ENCODE measurements at places on chromosomes 12 and 14.

DNA sequence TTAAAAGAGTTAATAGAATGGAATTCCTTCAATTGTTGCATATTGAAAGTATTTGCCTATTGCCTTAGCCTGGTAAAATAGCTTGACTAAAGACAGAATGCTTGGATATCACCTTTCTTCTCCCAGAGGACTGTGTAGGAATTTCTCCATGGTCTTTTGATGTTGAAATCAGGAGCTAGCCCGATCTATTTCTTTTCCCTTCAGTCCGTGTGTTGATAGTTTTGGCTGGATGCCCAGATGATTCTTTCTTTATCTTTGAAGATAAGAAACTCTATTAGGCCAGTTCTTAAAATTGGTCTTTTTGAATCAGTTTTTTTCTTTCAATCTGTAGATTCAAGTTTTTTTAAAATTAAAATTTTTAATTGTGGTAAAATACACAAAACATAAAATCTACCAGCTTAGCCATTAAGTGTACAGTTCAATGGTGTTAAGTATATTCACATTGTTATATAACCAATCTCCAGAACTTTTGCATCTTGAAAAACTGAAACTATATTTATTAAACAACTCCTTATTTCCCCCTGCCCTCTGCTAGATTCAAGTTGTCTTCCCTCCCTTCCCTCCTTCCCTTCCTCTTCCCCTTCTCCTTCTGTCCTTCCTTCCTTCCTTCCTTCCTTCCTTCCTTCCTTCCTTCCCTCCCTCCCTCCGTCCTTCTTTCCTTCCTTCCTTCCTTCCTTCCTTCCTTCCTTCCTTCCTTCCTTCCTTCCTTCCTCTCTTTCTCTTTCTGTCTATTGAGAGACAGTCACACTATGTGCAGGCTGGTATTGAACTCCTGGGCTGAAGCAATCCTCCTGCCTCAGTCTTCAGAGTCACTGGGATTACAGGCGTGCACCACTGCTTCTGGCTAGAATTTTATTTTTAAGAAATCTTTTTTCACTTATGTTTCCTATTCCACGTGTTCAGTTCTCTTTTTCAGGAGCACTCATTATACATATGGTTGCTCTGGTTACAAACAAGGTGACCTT, 10.1 kb downstream of the LACRT start:
- no peak for DNase-seq

GRCh38 chr14:83556746-83557453, 1973.0 kb upstream of the FLRT2 start:
- DNase-seq = no peak

GRCh38 chr12:33205981-33206380, 233.6 kb downstream of the SYT10 start:
- no peak for DNase-seq

DNA sequence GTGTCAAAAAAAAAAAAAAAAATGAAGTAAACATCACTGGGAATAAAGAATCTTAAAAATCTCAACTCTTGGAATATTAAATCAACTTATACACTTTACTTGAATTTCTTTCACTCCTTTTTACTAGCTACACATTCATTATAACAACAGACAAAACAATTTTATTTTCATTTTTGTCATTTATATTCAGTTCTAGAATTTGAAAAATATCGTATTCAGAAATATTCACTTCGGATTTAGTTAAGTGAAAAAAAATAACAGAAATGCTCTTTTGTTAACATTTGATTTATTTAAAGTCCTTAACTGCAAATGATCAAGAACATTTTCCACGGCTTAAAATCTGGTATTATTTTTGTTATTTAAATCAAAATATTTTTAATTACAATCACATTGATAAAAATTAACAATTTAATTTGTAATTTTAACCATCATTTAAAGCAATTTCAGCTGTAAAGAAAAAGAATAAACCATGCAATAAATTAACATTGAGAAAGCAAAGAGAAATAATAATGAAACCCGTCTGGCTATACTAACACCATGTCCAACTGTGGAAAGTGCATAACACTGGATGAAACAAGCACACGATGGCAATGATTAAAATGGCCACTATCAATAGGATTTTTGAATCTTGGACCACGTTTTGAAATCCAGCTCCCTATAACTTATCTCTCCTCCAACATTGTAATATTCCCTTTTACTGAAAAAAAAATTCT, 5.2 kb downstream of the FOXA1 start:
- no peak for DNase-seq

DNA sequence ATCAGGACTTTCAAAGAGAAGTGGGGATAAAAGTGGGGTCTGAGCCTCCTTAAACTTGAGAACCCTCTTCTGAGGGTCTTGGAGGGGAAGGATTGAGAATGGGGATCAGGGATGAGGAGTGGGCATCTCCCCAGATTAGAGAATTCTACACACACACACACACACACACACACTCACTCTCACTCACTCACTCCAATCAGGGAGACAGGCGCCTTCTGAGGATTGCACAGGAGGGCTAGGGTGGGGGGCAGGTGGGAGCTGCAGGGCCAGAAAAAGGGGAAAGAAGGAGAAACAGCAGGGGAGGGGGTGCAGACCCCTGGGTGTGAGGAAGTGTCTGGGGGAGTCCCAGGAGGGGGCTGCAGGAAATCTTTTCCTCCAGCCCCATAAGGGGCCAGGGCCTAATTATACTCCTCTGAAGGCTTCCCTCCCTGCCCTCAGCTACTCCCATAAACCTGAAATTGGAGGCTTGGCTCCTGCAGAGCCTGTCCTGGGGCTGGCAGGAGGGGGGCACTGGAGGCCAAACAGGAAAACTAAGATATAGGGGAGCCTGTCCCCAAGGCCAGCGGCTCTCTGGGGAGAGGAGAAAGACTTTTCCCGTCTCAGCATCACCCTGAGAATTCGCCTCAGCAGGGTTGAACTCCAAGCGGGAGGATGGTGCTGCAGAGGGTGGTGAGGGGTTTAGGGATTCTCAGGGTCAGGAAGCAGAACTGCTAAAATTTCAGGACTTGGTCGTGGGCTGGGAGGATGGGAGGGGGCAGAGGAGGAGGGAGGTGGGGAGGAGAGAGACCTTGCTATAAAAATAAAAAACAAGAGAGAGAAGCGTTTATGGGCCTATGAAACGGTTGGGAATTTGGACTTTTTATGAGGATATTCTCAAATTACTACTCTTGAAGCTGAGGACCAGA, 1.6 kb downstream of the HOXC9 start:
- no peak for DNase-seq

DNA sequence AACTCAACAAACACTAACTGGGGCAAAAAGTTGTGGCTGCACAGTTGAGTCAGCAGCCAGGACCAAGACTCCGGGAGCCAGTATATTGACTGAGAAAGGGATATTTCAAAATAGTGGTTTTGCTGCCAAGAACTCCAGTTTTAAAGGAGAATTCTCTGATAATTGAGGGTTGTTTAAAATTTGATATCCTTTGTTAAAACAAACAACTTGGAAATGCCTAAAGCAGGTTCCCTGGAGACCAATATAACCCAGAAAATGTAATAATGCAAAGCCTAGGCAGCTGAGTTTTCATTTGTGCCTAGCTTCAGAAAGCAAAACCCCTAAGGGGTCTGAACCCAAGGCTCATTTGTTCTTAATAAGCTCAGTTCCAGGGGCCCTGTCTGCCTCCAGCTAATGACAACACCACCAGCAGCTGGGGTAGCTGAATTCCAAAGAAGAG, 311.7 kb upstream of the CCDC196 start:
- no peak for DNase-seq

DNA sequence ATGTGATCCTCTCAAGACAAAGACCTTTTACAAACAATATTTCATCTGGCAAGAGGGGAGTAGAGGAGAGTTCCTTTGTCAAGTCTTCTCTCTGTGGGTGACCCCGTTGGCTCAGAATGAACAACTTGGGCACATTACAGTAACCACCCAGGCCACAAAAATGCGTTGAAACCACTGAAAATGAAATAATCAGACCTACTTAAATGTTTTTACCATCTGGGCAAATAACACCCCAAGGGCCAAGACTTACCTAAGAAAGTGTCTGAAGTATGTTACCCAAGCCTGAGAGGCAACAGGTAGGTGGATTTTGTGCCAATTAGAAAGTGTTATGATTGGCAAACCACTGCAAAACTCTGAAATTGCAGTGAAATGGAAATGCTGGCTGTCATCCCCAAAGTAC, 1.3 kb downstream of the TC2N start:
- no peak for DNase-seq

- DNase-seq = no peak
Observed at GRCh38 chr12:78177298-78177697, 346.6 kb downstream of the NAV3 start.

DNA sequence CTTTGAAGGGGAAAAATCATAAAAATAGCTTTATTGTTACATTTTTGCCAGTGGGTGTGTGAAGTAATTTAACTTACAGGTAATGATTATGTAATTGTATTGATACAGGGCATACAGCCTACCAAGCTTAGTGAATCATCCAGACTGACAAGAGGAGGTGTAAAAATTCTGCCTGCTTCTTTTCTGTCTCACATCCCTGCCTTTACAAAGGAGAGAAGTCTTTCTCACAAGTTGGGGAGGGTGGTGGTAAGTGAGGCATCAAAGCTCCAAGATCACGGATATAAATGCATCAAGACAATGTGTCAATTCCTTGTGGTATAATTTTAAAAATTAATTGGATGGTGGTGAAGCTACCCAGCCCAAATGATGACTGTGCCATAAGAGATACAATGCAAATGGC, 39.0 kb upstream of the G2E3 start:
- no peak for DNase-seq

DNA sequence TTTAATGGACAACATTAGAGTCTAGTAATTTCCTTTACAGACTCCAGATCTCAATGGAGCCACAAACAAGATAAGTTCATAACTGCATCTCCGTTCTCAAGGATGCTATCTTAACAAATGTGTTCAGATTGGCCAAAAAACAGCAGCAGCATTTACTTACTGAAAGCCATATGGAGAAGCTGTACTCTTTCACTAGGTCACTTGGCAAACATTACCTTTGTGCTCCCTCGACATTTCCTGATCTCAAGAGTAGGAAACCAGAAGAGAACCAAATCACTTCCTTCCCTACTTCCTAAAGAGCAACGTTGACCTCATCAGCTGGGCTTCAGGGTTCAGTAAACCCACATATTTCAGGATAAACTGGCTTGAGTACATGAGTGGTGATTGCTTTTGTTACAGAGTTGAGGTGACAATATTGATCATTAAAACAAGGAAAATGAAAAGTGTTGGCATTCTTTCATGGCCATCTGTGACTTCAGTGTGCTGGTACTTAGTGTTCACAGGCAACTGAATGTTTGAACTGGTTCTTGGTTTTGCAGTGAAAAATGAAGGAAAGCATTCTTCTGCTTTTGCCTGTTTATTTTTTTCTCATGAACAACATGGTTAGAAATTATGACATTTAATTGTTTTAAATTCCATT, 449.6 kb downstream of the TMEM117 start:
- no peak for DNase-seq

DNA sequence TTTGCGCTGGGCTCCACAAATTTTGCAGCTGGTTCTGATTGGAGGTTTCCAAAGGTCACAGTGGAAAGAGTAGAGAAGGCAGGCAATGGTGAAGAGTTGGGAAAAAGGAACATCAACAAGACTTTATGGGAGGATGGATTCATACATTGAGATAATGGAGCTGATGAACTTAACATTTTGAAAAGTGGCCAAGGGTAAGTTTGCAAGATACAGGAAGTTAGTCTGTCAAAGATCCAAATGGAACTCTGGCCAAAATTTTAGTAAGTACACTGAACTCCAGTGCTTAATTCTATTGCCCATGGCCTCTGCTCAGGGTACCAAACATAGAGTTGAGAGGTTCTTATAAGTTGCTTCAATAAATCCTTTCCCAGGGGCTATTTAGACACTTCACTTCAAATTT, 15.6 kb downstream of the CCER1 start:
- DNase-seq = no peak

DNA sequence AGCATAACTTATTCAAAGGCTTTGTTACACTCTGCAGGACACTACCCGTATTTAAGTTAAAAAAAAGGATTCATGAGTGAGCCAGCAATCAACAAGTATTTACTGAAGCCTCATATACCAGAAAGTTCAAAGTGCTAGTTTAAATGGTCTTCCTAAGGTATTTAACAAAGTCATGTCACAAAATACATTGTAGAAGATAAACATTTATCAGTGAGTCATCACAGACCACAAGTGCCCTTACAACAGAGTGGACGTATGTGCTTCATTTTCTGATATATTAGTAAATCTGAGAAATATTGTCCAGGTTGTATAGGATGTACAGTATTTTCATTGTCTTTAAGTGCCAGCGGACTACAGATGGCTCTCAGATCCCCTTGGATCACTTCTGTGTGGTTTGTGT, 24.2 kb downstream of the FLRT2 start:
- DNase-seq = no peak

- DNase-seq = no peak
Observed at GRCh38 chr12:997505-997904, 6.5 kb downstream of the ERC1 start.

DNA sequence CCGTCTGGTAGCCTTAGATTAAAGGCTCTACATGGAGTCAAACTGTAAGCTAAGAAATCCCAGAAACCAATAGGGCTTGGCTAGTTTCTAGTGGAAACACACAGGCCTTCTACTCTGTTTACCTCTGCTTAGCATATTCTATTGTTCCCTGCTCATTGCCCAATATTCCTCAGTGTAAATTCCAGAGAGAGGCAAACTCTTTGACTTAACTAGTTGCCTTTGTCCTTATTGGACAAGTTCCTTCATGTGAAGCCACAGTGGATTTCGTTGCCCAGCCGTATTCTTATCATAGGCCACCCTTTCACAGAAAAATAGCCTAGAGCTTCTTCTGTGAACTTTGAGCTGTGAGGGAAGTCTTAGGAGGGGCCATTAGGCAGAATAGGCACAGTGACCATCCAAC, 186.1 kb downstream of the PLCZ1 start:
- DNase-seq = no peak

Measured in DMS 273 treated with DMSO at 0.1 percent for 48 hours (cell line).